ENCODE measurements at places on chromosomes 6 and 20.

- DNase-seq, result no peak
Observed at GRCh38 chr20:4574356-4574690, 147.4 kb upstream of the PRND start.

DNA sequence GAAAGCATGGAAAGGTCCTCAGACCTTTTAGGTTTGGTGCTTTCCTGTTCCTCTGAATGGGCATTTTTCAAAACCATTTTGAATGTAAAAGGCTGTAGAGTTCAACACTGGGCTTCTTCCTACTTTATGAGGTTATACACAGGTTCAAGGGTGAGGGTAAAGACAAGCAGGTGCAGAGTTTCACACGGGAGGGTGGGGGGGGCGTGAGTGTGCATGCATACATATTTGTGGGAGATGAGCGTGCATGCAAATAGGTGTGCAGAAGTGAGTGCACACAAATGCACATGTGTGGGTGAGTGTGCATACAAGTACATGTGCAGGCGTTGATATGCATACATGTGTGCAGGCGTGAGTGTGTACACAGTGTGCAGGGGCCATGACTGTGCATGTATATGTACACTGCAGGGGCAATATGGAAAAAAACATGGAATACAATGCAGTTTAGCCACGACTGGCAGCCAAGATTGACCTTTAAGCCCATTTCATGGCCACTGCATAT lies 183.1 kb downstream of the GMPR start:
- no peak for DNase-seq

DNA sequence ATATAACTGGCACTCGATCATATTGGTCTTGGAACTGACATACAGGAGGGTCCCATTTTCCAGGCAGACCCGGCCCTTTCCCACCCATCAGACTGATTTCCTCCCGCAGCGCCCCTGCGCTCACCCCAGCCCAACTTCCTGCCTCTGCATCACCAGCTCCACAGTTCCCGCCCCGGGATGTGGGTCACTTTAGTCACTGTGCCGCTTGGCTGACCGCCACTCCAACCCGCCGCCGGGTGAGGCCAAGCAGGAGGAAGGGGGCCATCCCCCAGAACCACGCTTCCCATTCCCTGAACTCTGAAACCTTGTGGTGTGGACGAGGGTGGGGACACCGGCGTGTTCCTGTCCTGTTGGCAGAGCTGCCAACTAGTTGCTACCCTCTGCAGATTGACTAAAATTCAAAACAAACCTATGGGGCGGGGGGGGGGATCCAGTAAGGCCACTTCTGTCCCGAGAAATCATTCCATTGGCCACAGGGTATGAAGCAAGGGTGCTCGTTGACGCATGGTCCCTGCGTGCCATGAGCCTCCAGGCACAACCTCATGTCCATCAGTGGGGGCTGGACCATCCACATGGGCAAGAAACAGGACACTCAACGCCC lies 12.3 kb downstream of the TGM2 start:
- peak; percentile 36 for DNase-seq

- DNase-seq, result peak; percentile 86
Observed at GRCh38 chr6:13336553-13336952, 8.2 kb upstream of the TBC1D7 start.

DNA sequence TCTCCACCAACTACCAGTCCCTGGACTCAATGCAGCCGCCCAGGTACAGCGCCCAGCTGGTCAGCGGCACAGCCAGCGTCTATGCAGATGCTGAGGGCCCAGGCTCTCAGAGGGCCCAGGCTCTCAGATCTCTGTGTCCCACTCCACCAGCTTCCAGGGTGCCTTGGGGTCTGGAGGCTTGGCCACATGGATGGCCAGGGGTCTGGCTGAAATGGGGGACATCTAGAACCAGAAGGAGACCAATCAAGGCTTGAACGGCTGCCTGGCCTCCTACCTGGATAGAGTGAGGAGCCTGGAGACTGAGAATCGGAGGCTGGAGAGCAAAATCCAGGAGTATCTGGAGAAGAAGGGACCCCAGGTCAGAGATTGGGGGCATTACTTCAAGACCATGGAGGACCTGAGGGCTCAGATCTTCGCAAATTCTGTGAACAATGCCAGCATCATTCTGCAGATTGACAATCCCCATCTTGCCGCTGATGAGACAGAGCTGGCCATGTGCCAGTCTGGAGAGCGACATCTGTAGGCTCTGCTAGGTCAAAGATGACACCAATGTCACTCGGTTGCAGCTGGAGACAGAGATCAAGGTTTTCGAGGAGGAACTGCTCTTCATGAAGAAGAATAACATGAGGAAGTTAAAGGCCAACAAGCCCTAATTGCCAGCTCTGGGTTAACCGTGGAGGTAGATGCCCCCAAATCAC lies 44.1 kb upstream of the GRM4 start:
- DNase-seq, result no peak

GRCh38 chr20:35432430-35432735 lies 5.6 kb downstream of the GDF5 start:
- no peak for DNase-seq

GRCh38 chr6:106609699-106610098 lies 19.6 kb downstream of the RTN4IP1 start:
- DNase-seq, result no peak

- DNase-seq, result peak; percentile 54
Observed at GRCh38 chr6:142886431-142887170, 58.4 kb downstream of the HIVEP2 start.

- DNase-seq, result no peak
Observed at GRCh38 chr20:37229357-37229756, 32.3 kb downstream of the GHRH start.

GRCh38 chr6:160428069-160428430 lies 79.9 kb downstream of the SLC22A3 start:
- peak; percentile 4 for DNase-seq

GRCh38 chr6:159047891-159048685 lies 3.3 kb upstream of the TAGAP start:
- peak; percentile 8 for DNase-seq

- peak; percentile 92 for DNase-seq
Observed at GRCh38 chr6:36659271-36659670, 19.2 kb upstream of the CDKN1A start.

DNA sequence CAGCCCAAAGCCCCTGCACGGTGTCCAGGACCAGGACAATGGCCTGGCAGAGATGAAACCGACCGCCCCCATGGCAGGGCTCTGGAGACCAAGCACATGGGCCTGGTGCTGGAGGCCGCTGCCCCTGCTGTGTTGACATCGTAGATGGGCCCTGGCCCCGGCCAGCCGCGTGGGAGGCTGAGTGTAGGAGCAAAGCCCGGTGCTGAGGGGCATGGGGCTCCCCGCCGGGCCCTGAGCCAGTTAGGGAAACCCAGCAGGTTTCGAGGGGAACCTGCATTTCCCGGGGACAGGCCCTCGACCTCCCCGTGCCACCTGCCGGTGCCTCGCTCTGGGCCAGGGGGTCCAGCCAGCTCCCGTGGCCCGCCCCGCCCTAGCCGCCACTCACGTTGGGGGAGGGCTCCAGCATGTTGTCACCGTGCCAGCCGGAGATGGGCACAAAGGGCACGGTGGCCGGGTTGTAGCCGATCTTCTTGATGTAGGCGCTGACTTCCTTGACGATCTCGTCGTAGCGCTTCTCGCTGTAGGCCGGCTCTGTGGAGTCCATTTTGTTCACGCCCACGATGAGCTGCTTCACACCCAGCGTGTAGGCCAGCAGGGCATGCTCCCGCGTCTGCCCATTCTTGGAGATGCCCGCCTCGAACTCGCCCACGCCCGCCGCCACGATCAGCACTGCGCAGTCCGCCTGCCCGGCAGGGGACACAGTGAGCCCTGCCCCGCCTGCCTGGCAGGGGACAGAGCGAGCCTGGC lies 4.3 kb downstream of the EEF1A2 start:
- DNase-seq, result no peak

GRCh38 chr20:4047614-4048013 lies 32.3 kb upstream of the RNF24 start:
- no peak for DNase-seq

GRCh38 chr6:16503970-16504415 lies 257.3 kb downstream of the ATXN1 start:
- no peak for DNase-seq

DNA sequence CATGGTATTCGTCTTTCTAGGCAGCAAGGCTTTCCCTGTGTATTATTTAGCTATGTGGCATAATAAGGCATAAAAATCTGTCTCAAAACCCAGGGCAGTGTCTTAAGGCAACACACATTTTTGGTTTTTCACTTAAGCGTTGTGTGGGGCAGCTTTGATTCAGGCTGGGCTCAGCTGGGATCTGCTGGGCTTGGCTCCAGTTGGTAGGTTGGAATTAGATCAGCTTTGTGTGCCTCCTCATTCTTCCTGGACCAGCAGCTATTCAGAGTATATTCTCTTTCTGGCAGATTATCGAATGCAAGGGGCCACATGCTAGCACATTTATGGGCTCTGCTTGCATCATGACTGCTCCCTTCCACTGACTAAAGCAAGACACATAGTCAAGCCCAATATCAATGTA lies 487.9 kb downstream of the RFPL4B start:
- no peak for DNase-seq

GRCh38 chr6:13913226-13914001 lies 11.3 kb upstream of the RNF182 start:
- no peak for DNase-seq

DNA sequence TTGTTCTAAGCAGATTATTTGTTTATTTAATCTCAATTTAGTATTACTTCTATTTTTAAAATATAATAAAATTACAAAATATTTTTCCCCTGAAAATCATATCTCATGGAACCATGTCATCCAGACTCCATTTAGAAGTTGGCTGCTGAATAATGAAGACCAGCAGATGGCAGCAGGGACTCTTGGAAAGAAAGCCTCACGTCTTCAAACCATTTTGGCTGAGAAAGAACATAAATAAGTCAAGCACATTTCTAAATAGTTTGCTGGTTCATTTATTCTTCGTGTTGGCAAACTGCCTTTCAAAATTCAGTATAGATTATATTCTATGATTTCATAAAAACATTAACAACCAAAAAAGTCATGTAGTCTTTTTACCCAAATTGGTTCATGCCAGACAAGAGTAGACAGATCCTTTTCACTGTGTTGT lies 71.7 kb downstream of the RCAN2 start:
- DNase-seq, result peak; percentile 74

GRCh38 chr6:85684133-85684808 lies 41.6 kb upstream of the SYNCRIP start:
- DNase-seq, result no peak

- no peak for DNase-seq
Observed at GRCh38 chr6:107644513-107644912, 154.6 kb downstream of the SOBP start.

DNA sequence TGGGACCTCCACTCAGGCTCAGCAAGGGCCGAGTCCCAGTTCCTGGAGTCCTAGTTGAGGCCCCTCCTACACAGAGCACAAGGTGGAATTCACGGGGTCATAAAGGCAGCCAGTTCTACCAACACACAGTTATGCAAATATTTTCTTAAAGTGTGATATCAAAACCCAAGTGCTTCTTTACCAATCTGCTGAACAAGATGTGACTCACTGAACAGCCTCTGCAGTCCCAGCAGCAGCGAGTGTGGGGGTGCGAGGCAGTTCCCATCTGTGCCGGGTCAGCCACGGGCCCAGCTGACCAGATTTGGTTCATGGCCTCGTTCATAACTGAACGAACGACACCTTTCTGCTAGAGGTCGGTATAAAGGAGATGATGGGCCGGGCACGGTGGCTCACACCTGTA lies 4.5 kb upstream of the TCEA2 start:
- no peak for DNase-seq

GRCh38 chr20:46485431-46485830 lies 27.9 kb downstream of the ZNF334 start:
- no peak for DNase-seq

DNA sequence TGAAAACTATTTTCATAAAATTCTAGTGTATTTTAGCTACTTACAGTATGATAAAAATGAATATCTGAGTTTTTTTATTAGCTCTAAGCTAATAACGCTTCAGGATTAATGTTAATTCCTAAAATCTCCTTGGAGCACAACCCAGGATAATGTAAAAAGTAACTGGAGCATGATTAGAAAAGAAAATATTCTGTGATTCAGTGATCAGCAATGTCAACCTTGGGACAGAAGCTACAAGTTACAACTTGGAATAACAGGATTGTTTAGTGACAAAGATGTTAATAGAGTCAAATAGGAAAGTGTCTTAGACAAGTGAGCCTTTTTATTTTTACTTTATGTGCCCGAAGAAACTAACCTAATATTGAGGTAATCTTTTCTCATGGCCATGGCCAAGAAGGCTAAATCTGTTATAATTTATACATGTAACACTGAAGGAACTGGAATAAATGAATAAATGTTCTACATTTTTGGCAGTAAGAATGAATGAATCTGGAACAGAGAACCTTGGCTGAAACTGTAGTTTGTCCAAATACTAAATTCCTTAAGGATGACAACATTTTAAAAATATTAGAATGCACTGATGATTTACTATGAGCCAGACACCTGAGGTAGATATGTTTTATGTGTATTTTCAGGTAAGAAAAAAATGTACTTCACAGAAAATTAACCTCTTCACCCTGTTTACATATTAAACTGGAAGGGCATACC lies 994.0 kb downstream of the GRIK2 start:
- DNase-seq, result no peak

- DNase-seq, result no peak
Observed at GRCh38 chr6:10463491-10464481, 48.9 kb upstream of the TFAP2A start.

- no peak for DNase-seq
Observed at GRCh38 chr20:24682496-24682985, 213.1 kb downstream of the SYNDIG1 start.

DNA sequence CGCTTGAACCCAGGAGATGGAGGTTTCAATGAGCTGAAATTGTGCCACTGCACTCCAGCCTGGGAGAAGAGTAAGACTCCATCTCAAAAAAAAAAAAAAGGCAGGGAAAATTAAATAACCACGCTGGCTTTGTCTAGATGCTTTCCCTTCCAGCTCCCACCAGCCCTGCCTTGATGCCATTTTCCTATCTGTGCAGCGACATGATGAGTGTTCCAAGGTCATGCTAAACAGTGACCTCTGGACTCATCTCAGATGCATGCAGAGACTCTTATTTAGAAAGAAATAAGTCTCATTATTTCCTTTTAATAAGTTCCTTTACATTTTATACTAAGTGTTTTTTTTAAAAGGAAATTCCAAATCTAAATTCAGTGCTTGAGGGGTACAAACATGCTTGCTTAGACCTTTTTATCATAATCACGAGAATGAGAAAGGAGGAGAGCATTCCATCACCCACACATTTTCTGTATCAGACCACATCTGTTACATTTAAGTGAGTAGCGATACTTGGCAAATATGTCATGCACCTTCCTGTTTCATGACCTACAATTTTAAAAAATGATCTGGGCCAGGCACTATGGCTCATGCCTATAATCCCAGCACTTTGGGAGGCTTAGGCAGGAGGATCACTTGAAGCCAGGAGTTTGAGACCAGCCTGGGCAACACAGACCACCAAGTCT lies 101.1 kb upstream of the RREB1 start:
- DNase-seq, result no peak

DNA sequence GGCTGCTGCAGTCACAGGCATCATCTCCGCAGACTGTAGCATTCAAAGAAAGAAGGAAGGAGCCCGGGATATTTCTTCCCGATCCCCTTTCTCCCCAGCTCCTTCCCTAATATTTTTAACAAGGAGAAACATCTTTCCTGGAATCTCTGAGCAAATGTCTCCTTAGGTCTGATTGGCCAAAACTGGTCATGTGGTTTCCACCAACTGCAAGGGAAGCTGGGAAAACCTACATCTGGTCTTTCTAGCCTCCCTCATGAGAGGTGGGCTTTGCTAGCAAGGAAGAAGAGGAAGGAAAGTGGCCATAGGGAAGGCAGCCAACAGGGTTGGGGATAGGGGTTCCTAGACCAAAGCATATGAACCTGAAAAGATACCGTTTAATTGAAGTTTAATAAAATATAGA lies 35.1 kb downstream of the PDRG1 start:
- no peak for DNase-seq

Data from fibroblast of skin of scalp (primary cell).